ENCODE measurements at places on chromosomes 3 and 15. TPM values are rescaled to one million over a fixed set of nuclear protein-coding genes. Genes with fewer than 3 reads are reported as not detected.

DNA sequence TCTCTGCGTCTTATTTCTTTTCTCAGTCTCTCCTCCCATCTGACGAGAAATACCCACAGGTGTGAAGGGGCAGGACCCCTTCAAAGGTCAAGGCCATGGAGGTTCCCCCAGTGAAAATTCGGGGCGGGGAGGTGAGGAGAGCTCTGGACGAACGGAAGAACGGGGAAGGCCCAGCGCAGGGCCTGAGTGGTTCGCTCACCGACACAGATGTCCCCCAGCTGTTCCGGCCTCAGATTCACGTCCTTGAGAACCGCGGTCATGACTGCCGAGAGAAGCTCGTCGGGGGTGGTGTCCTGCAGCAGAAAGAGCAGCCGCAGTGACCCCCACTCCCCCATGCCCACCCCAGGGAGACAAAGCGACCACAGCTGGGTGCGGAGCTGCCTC lies 542 bp downstream of the ACAA1 start:
- peaks cover 48% of the 10 kb centered on the region for H3K36me3 ChIP-seq
- peak overlapping the region; percentile 84 for H3K4me3 ChIP-seq
- peaks cover 59% of the 10 kb centered on the region for H3K4me1 ChIP-seq
- peak; percentile 50 for DNase-seq
- no peaks in the 10 kb centered on the region for H3K27me3 ChIP-seq
- peak overlapping the region; percentile 96 for H3K27ac ChIP-seq

DNA sequence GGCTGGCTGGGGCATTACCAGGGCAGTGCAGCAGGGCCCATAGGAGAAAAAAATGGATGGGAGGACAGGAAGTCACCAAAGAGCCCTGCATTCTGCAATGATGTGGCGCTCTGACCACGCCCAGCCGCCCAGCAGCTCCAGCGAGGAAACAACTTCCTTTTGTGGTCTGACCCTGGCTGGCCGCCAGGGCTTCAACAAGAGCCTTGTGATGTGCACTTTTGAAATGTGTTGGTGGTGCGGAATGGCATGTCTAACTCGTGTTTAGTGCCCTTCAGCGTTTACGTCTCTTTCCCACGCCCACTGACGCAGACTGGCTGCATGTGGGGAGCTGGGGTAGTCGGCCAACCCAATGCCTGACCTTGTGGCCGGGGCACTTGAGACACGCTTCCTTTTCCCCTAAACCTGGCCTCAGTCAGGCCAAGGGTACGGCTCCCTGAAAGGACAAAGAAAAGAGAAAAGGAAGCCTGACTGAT lies 81.9 kb upstream of the CTNNB1 start:
- peaks cover 18% of the 10 kb centered on the region for H3K4me1 ChIP-seq
- H3K4me3 ChIP-seq, result no peak overlapping the region
- H3K36me3 ChIP-seq, result no peaks in the 10 kb centered on the region
- peak; percentile 92 for DNase-seq
- peak overlapping the region; percentile 82 for H3K27ac ChIP-seq

- no peaks in the 10 kb centered on the region for H3K4me1 ChIP-seq
- no peaks in the 10 kb centered on the region for H3K27me3 ChIP-seq
- H3K4me3 ChIP-seq, result no peak overlapping the region
These were observed 20.8 kb downstream of the PLXNA1 start for GRCh38 chr3:127003601-127004280.

GRCh38 chr3:111863942-111864694 lies 5.1 kb downstream of the PHLDB2 start:
- H3K27ac ChIP-seq, result no peak overlapping the region
- no peaks in the 10 kb centered on the region for H3K36me3 ChIP-seq
- H3K4me3 ChIP-seq, result no peak overlapping the region
- H3K27me3 ChIP-seq, result peaks cover 19% of the 10 kb centered on the region

DNA sequence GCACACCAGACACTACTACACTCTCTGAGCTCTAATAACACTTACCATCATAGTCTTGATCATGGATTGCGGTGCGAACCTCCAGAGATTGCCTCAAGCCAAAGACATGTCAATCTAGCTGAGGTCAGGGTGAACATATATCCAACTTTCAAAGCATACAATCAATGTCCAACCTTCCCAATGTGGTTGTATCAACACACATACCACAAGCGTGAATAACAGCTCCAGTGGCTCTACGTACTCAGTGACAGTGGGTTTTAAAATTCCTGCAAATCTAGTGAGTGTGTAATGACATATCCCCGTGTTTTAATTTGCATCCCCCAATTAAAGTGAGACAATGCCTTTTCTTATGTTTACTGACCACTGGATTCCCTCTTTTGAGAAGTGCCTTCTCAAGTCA lies 29.6 kb downstream of the SFMBT1 start:
- H3K27ac ChIP-seq, result no peak overlapping the region
- H3K36me3 ChIP-seq, result peaks cover 14% of the 10 kb centered on the region

GRCh38 chr3:119681279-119681678 lies 4.1 kb upstream of the COX17 start:
- DNase-seq, result no peak
- H3K4me1 ChIP-seq, result peaks cover 20% of the 10 kb centered on the region
- no peak overlapping the region for H3K27ac ChIP-seq
- H3K27me3 ChIP-seq, result no peaks in the 10 kb centered on the region

DNA sequence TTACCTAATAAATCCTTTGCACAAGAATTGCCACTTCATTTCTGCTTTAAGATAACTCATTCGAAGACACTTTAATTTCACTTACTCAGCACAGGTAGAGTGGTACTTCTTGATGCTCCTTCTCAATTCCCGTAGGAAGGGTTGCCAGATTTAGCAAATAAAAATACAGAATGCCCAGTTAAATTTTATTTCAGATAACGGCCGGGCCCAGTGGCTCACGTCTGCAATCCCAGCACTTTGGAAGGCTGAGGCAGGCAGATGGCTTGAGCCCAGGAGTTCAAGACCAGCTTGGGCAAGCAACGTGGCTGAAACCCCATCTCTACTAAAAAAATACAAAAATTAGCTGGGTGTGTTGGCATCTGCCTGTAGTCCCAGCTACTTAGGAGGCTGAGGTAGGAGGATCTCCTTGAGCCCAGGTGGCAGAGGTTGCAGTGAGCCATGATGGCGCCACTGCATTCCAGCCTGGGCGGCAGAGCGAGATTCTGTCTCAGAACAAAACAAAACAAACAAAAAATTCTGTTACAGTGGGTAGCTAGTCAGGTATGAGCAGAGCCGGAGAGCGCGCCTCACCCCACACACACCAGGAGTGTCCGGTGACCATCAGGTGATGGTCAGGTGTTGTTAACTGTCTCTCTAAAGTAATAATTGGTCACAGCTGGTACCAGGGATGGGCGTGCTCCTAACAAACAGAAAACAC lies 92.8 kb downstream of the DNAH12 start:
- H3K4me3 ChIP-seq, result no peak overlapping the region
- no peaks in the 10 kb centered on the region for H3K4me1 ChIP-seq
- H3K27ac ChIP-seq, result no peak overlapping the region
- peaks cover 15% of the 10 kb centered on the region for H3K27me3 ChIP-seq

GRCh38 chr3:11272906-11273574 lies 843 bp downstream of the ATG7 start:
- H3K36me3 ChIP-seq, result peaks cover 31% of the 10 kb centered on the region
- peaks cover 50% of the 10 kb centered on the region for H3K4me1 ChIP-seq
- peak overlapping the region; percentile 88 for H3K27ac ChIP-seq
- no peak for DNase-seq

DNA sequence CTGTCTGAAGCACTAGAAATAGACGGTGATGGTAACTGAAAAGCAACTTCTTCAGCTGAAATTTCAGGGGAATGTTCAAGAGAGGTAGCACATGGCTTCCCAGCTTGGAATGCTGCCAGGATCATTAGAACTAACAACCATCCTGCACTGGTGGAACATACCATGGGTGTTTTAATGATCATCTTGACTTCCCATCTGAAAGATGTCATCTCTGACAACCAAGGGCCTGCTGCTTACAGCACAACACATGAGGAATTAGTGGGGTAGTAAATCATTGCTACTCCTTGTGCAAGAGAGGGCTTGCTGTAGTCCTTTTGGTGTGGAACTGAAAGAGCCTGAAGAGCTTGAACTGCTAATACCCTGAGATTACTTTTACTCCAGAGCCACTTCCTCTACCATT lies 853.7 kb downstream of the MCTP2 start:
- H3K36me3 ChIP-seq, result no peaks in the 10 kb centered on the region
- H3K4me1 ChIP-seq, result no peaks in the 10 kb centered on the region
- H3K4me3 ChIP-seq, result no peak overlapping the region
- H3K27me3 ChIP-seq, result no peaks in the 10 kb centered on the region
- H3K27ac ChIP-seq, result no peak overlapping the region

PLA2G4D gene
- total RNA-seq, result not detected

HYPK gene
- 14.8 TPM for total RNA-seq

CGNL1 gene
- not detected for total RNA-seq

CIB1 gene
- 120 TPM for total RNA-seq

All from activated CD8-positive, alpha-beta memory T cell treated with anti-CD3 and anti-CD28 coated beads, Interleukin-2, amount 10 ng/mL, durations not matched to agents 7 days and 5 days (primary cell).